ENCODE measurements at places on chromosomes 3 and 15. TPM values are rescaled to one million over a fixed set of nuclear protein-coding genes. Genes with fewer than 3 reads are reported as not detected.

Gene ATG3
- polyA plus RNA-seq: 51.8 TPM

Gene SAXO2
- polyA plus RNA-seq: 5.4 TPM

Gene IL17RC
- 30.7 TPM for polyA plus RNA-seq

Gene KCNH8
- polyA plus RNA-seq: 0.75 TPM

Gene COLQ
- polyA plus RNA-seq: 5.1 TPM

Gene CRYGS
- polyA plus RNA-seq: 5.6 TPM

Gene OSTN
- 12.2 TPM for polyA plus RNA-seq

Gene TBC1D21
- not detected for polyA plus RNA-seq

Gene CCR9
- polyA plus RNA-seq: 0.12 TPM

Gene ITIH3
- 6.0 TPM for polyA plus RNA-seq

All from right renal cortex interstitium (tissue), 3 donors.